NCI-H1092 (cell line): ENCODE measurements at places on chromosomes 7 and 10.

GRCh38 chr10:124289851-124290795 lies 128.6 kb downstream of the OAT start:
- no peak for DNase-seq

- DNase-seq: peak; percentile 39
Measured at GRCh38 chr10:99621454-99622251, 1.4 kb upstream of the SLC25A28 start.

DNA sequence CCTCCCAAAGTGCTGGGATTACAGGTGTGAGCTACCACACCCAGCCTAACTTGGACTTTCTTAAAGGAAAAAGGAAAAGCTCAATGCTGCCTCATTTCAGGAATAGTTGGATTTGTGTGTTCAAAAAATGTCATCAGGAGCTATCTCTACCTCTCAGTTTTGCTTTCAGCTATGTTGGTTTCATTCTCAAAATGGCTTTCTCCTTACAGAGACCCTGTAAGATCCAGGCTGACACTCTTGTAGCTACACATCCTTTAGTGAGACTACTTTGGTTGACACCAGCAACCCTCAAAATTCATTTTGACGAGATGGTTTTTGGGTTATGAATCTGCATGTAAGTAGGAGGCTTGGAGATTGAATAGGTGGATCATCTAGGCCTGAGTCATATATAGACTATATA lies 269.7 kb upstream of the SORCS1 start:
- DNase-seq: no peak

DNA sequence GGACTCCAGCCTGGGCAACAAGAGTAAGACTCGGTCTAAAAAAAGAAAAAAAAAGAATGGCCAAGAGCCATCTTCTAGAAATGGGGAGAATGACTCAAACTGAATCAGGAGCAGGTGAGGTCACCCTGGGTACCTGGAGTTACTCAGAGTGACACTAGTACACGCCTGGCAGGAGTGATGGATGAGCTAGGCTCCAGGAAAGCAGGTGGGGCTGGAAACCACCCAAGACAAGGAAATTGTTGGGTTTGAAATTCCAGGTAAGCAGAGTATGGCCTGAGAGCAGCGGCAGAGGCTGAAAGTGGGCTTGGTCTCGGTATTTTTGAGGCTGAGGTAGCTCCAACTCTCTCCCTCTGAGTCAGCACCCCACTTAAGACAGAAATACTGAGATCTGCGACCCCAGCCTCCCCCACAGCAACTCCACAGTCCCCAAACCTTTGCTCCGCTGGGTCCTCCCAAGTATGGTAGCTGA lies 18.5 kb downstream of the DDIT4 start:
- DNase-seq: no peak

- peak; percentile 39 for DNase-seq
Measured at GRCh38 chr10:25934621-25935139, 651 bp downstream of the MYO3A start.

DNA sequence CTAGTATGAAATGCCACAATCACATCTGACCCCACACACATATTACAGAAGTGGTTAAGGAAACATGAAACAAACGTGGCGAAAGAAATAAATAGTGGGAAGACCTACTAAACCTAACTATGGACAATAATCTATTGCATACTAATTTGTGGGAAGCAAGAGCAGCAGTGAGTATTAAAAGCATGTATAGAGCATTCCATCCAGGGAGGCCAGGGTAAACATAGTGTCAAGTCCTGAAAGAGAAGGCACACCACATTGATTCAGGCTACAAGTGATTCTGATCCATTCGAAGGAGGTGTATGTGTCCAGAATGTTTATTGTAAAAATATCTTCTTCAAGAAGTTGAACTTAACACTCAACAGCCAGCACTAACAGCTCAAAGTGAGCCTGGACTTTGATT lies 29.2 kb downstream of the CACNA2D1 start:
- DNase-seq: no peak

DNA sequence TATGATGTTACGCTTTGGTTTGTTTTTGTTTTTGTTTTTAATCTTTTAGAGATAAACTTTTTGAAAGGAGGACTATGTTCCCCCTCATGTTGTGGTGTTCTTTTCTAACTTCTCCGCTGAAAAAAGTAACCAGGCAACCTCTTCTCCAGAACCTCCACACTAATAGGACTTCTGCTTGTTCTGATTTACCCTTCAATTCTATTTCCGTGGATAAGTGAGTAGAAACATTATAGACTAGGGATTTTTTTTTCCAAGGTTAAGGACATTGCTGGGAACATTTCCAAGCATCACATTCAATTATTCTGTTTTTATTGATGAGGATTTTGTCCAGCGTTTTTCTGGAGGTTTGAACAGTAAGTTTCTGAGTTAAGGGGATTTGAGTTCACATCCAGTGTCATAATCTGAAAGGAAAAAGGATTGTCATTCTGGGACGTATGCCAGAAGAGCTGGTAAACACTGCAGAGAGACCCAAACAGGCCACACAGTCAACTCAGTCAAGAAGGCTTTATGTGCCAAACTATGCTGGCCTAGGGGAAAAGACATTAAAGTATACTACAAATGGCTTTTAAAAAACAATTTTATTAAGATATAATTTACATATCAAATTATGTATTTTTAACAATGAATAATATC lies 28.3 kb upstream of the RALA start:
- DNase-seq: peak; percentile 43

DNA sequence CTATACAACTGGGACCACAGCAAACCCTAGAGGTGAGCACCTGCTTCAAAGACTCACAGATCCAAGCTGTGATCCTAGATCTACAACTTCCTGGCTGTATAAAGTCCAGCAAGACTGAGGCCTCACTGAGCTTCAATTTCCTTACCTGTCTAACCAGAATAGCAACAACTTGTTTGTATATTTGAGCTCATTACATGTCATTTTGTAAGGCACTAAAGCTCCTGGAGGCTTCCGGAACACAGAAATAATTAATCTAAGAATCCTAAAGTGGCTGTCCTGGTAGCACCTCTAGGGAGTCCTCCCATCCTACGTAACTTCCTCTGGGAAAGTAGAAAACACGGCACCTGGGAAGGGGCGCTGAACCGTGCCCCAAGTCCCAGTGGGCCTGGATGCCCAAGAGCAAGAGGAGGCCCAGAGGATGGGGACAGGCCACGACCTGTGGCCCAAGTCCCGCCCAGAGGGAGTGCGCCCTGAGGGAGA lies 39.4 kb downstream of the HK1 start:
- DNase-seq: no peak

DNA sequence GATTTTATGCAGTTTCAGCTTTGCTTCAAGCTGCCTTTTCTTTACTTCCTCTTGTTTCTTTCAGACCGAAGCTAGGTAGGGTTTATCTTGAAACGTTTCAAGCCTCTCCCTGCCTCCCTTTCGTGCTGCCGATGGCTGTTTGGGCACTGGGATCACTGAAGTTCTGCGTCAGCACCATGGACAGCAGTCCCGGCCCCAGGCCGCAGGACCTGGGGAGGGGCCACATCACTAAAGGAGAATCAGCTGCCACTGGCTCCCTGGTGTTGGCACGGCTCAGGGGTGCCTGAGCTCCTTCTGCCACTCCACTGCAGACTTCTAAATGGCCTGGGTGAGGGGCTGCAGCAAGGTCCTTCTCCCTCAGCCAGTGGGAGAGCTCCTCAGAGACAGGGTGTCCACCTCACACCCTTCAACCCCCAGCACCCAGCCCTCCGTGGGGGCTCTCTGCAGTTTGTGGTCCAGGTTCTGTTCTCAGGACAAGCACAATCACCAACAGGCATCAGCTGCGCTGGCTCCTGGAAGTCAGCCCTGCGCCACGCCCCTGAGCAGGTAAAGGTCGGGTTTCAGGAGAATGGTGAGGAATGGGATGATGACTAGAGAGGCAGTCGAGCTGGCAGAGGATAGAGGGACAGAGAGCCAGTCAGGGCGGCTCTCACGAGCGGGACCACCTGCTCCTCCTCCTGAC lies 387.2 kb downstream of the TCERG1L start:
- no peak for DNase-seq

DNA sequence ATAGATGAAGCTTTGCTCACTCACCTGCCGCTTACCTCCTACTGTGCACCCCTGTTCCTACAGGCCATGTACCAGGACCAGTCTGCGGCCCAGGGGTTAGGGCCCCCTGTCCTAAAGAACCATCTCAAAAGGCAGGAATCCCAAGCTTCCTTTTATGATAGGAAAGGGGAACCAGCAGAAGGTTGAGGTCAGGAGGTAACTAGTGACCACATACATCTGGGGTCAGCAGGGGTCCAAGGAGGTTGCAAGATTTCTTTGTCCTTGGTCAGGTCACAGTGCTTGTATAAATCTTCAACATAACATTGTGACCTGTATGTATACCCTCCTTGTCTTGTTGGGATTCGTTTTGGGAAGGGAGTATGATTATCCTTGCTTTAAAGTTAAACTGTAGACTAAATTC lies 73.8 kb downstream of the OAT start:
- no peak for DNase-seq

- no peak for DNase-seq
Measured at GRCh38 chr7:153524070-153524601, 528.1 kb upstream of the DPP6 start.

DNA sequence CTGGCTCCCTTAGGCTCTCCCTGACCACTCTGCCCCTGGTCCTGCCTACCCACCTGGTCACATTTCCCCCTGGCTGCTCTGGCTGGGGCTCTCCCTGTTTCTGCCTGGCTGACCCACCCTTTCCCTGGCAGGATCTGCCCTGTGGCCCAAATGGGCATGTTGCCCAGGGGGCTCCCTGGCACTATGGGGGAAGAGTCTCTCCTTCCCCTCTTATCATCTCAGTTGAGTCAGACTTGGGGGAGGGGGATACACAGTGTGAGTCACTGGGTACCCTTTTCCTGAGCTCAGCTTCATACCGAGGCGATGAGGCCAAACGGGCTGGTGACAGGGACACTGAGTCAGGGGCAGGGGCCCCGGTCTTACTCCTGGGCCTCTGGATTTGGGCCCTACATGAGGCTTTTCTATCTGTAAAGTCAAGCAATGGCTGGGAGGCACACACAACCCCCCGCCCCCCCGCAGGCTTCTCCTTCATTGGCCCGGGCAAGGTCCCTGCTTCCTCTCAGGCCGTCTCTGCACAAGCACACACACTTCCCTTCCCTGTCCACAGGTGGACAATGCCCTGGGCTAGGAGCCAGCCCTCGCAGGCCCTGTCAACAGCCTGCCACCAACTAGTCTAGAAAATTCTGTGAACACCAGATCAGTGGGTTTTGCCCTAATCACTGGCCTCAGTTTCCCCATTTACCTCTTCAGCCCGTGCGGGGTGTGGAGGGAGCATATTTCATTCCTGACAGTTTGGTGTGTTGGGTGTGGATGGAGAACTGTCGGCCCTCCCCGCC lies 627 bp upstream of the FLNC start:
- DNase-seq: no peak

DNA sequence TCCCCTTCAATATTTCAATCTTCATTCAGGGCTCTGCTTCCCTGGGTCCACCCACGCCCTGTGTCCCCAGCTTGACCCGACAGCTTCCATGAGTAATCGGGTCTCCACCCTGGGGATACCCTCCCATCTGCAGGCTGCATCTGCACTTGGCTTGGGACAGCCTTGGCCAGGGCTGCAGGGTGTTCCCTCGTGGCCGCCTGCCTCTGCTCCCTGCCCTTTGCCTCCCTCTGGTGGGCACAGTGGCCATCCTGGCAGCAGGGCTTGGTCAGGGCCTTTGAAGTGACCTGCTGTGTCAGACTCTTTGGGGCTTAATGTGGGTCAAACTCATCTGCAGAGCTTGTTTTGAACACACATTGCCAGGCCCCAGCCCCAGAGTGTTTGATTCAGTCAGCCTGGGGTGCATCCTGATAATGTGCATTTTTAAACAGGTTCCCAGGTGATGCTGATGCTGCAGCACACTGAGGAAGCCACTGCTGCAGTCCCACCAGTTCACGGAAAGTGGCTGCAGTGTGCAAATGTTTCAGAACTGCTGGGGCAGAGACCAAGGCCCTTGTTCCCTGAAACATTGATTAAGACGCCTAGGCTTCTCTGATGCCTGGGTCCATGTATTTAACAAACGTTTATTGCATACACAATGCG lies 80.7 kb upstream of the SEC61G start:
- peak; percentile 60 for DNase-seq

DNA sequence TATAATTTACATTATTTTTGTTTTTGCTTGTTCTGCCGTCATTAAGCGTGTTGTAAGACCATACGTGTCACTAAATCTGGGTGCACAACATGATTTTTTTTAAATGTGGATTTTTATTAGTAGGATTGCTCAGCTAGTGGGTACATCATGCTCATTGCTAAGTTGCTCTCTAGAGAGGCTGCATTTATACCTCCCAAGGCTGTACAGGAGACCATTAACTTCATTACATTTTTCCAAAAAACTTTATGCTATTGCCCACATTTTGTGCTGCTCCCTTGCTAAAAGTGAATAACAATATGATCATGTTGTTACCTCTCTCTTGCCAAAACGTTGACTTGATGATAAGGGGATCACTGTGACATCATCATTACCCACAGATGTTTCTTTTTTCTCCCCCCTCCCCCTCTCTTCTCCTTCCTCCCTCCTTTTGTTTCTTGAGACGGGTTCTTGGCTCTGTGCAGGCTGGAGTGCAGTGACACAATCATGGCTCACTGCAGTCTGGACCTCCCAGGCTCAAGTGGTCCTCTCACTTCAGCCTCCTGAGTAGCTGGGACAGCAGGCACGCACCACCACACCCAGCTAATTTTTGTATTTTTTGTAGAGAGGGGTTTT lies 65.1 kb downstream of the BMPR1A start:
- no peak for DNase-seq

GRCh38 chr7:91852263-91852741 lies 28.2 kb downstream of the MTERF1 start:
- DNase-seq: no peak

DNA sequence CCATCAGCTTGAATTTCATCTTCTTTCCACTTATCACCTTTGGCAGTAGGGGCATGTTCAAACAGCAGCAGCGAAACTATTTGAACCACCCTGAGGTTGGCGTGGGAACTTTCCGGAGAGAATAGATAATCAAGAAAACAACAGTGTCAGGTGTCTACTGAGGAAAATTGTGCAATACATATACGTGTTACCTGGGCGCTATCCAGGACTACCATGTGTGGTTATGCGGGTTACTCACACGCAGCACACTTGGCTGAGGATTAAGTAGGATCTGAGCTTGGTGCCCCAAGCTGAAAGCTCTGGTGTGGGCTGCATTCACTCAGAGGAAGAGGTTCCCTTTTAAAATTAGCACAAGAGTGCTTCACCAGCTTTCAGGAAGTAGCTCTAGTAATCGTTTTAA lies 8.8 kb upstream of the ABI1 start:
- DNase-seq: no peak

GRCh38 chr10:98337484-98337883 lies 69.5 kb upstream of the LOXL4 start:
- DNase-seq: no peak

- DNase-seq: no peak
Measured at GRCh38 chr10:784403-785088, 95.1 kb upstream of the DIP2C start.

DNA sequence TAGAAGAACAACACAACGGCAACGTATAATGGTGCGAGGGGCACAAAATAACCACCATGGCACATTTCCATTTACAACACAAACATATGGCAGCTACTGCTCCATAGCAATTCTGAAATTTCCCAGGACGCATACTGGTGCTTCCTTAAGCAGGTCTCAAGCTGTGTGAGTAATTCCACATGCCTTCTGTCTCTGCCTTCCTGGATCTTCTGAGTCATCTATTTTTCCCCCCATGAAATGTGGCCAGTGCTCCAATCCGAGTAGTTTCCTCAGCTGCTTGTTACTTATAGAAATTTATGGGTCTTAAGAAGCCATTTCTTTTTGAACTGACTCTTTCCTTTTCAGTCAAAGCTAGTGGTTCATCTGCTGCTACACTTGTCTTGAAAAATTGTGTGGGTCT lies 256.6 kb upstream of the KLF6 start:
- no peak for DNase-seq

- no peak for DNase-seq
Measured at GRCh38 chr10:336247-336646, 201.0 kb downstream of the ZMYND11 start.
